Activated CD8-positive, alpha-beta T cell treated with anti-CD3 and anti-CD28 coated beads for 36 hours (primary cell): ENCODE measurements at places on chromosomes 7 and 10. TPM values are rescaled to one million over a fixed set of nuclear protein-coding genes. Genes with fewer than 3 reads are reported as not detected.

BHLHA15 gene
- not detected for total RNA-seq

COBL gene
- not detected for total RNA-seq

- no peaks in the 10 kb centered on the region for H3K4me1 ChIP-seq
- no peaks in the 10 kb centered on the region for H3K36me3 ChIP-seq
- no peak overlapping the region for H3K27ac ChIP-seq
- no peaks in the 10 kb centered on the region for H3K27me3 ChIP-seq
Measured at GRCh38 chr10:19785366-19785765, 30.9 kb upstream of the PLXDC2 start.

- H3K4me3 ChIP-seq: no peak overlapping the region
- no peak overlapping the region for H3K27ac ChIP-seq
- no peaks in the 10 kb centered on the region for H3K27me3 ChIP-seq
- no peak for DNase-seq
- H3K36me3 ChIP-seq: no peaks in the 10 kb centered on the region
- no peaks in the 10 kb centered on the region for H3K4me1 ChIP-seq
Measured at GRCh38 chr10:45151467-45152214, 150.9 kb downstream of the ZNF22 start.

NPY4R gene
- total RNA-seq: not detected

DNA sequence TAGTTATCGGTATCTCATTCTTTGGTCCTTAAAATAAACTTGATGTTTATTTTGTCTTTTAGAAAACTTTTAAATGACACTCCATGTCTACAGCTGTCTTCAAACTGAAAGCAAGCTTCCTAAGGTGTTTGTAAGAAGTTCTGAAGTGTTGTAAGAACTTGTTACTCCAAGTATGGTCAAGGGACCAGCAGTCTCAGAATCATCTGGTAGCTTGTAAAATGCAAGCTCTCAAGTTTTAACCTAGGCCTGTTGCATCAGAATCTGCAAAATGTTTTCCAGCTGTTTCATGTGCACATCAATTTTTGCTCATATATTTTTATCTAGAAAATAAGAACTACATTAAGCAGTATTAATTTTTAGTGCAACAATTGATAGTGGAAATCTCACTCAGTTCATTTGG, 104.1 kb downstream of the THSD7A start:
- DNase-seq: no peak
- H3K4me3 ChIP-seq: no peak overlapping the region
- no peak overlapping the region for H3K27ac ChIP-seq
- H3K36me3 ChIP-seq: no peaks in the 10 kb centered on the region

DNA sequence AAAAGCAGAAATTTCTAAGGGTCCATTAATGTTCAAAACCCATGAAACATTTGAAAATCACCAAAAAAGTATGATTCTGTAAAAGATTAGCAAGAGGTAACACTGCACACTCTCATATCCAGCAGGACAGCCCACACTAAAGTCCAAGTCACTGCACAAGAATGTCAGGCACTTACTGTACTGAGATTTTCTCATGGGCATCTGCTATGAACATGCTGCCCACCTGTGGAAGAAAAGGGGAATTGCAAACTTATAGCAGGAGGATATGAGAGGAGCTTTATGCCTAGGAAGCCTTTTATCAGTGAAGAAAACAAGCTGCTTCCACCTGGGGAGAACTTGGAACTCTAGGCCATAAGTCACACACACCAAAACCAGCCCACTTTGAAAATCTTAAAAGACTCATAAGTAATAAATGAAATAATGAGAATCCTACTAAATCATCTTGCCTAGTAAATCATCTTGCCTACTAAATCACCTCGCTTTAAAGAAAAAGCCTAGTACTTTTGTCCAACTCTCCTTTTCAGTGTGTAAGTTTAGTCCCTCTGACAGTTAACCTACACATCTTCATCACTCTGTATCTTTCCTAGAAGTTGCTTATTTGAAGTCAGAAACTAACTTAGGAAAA, 46.1 kb downstream of the ARMH3 start:
- peak; percentile 44 for DNase-seq
- H3K27me3 ChIP-seq: no peaks in the 10 kb centered on the region
- H3K4me1 ChIP-seq: no peaks in the 10 kb centered on the region
- no peak overlapping the region for H3K27ac ChIP-seq
- H3K4me3 ChIP-seq: no peak overlapping the region

- no peak for DNase-seq
- H3K27me3 ChIP-seq: peaks cover 2% of the 10 kb centered on the region
- no peaks in the 10 kb centered on the region for H3K36me3 ChIP-seq
- no peak overlapping the region for H3K27ac ChIP-seq
Measured at GRCh38 chr7:90626013-90626412, 29.9 kb downstream of the CDK14 start.

DNA sequence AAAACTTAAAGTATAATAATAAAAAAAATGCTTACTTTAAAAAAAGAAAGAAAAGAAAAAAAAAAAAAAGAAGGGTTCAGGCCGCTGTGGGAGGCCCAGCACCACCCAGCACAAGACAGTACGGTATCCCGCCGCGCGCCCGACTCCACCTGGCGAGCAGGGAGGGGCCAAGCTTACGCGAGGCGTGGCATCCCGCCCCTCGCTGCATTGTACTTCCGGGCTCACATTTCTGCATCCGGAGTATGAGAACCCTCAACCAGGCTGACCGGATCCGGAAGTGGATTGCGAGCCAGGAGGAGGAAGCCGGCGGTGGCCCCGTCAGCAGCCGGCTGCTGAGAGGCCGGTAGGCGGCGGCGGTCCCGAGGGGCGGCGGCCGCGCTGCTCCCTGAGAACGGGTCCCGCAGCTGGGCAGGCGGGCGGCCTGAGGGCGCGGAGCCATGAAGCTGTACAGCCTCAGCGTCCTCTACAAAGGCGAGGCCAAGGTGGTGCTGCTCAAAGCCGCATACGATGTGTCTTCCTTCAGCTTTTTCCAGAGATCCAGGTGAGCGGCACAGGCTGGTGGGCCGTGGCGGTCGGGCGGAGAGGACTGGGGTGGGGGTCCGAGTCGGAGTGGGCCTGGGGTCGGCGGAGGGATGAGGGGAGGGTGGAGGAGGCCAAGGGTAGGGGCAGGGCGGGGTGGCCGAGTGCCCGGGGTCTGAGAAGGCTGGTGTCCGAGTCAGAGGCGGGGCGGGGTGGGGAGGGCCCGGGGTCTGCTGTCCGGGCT, at the start of gene YKT6:
TSS of gene YKT6 (plus strand) at position 280 of the 763 bp plus-strand sequence. CDS start at position 438, 158 bp downstream.
- peak within 1 kb of the TSS; percentile 68 for H3K27ac ChIP-seq
- peaks cover 45% of the 10 kb centered on the region for H3K4me1 ChIP-seq
- H3K27me3 ChIP-seq: no peaks in the 10 kb centered on the region
- peak within 1 kb of the TSS; percentile 85 for H3K4me3 ChIP-seq
- peaks cover 5% of the 10 kb centered on the region for H3K36me3 ChIP-seq

RTKN2 gene
- total RNA-seq: 1.1 TPM

LRRD1 gene
- total RNA-seq: not detected

DNA sequence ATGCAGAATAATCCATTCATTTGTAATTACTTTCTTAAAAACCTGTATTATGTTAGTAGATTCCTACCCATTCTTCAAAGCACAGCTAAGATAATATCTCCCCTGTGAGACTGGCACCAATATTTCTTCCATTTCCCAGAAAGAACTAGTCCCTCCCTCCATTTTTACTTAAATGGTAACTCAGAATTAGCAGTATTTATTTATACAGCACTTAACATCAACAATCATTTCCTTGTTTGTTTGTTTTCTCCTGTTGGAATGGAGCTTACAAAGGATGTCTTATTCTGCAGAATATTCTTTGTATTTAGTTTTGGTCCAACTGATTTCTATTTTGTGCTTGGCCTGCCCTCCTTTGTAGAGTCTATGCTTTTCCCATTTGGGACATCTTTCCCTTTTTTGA, 32.1 kb upstream of the PTPN12 start:
- no peak overlapping the region for H3K4me3 ChIP-seq
- no peak overlapping the region for H3K27ac ChIP-seq
- H3K27me3 ChIP-seq: no peaks in the 10 kb centered on the region

FAM25G gene
- not detected for total RNA-seq

GRCh38 chr10:132750936-132751335, 35.0 kb downstream of the NKX6-2 start:
- no peaks in the 10 kb centered on the region for H3K4me1 ChIP-seq
- no peak overlapping the region for H3K27ac ChIP-seq
- H3K4me3 ChIP-seq: no peak overlapping the region
- peaks cover 19% of the 10 kb centered on the region for H3K36me3 ChIP-seq
- no peaks in the 10 kb centered on the region for H3K27me3 ChIP-seq
- DNase-seq: no peak

DNA sequence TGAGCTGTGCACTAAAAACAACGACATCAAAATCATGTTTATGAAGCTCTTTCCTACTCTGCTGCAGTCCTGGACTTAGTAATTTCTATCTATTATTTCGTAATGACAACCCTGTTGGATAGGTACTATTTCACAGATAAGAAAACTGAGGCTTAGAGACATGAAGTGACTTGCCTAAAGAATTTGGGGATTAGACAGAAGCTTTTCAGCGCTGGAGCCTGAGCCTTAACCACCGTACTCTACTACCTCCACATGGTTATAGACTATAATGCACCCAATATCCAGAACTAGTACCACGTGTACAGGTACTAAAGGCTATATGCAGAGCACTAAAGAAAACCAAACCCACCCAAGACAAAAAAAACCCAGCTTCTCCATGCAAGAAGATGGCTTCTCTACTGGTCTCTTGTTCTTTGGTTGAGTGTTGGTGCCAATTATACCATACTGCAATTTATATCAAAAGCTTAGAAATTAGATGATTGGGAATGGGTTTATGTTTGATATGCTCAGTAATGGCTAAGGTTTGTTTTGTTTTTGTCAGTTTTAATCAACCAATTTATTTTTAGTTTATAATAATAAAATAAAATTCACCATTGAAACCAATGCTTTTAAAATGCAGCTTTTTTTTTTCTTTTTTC, 6.5 kb upstream of the SNX10 start:
- no peaks in the 10 kb centered on the region for H3K36me3 ChIP-seq
- DNase-seq: peak; percentile 22
- H3K4me1 ChIP-seq: peaks cover 10% of the 10 kb centered on the region

UBTD1 gene
- total RNA-seq: 1.6 TPM

GRCh38 chr7:128323459-128324367, 20.0 kb downstream of the RBM28 start:
- peaks cover 56% of the 10 kb centered on the region for H3K36me3 ChIP-seq
- H3K4me1 ChIP-seq: peaks cover 31% of the 10 kb centered on the region
- H3K27me3 ChIP-seq: no peaks in the 10 kb centered on the region
- DNase-seq: no peak
- no peak overlapping the region for H3K4me3 ChIP-seq

- no peak for DNase-seq
- H3K27ac ChIP-seq: no peak overlapping the region
- peaks cover 4% of the 10 kb centered on the region for H3K36me3 ChIP-seq
- H3K4me1 ChIP-seq: peaks cover 30% of the 10 kb centered on the region
- H3K4me3 ChIP-seq: no peak overlapping the region
Measured at GRCh38 chr10:88169037-88169319, 305.6 kb downstream of the PTEN start.

- H3K27me3 ChIP-seq: no peaks in the 10 kb centered on the region
- H3K27ac ChIP-seq: no peak overlapping the region
- DNase-seq: no peak
- no peaks in the 10 kb centered on the region for H3K4me1 ChIP-seq
- H3K4me3 ChIP-seq: no peak overlapping the region
Measured at GRCh38 chr7:45590679-45591057, 16.5 kb downstream of the ADCY1 start.

- no peak overlapping the region for H3K27ac ChIP-seq
- H3K27me3 ChIP-seq: peaks cover 3% of the 10 kb centered on the region
- H3K36me3 ChIP-seq: no peaks in the 10 kb centered on the region
- no peaks in the 10 kb centered on the region for H3K4me1 ChIP-seq
Measured at GRCh38 chr10:43734716-43735115, 86.0 kb upstream of the ZNF32 start.

DNA sequence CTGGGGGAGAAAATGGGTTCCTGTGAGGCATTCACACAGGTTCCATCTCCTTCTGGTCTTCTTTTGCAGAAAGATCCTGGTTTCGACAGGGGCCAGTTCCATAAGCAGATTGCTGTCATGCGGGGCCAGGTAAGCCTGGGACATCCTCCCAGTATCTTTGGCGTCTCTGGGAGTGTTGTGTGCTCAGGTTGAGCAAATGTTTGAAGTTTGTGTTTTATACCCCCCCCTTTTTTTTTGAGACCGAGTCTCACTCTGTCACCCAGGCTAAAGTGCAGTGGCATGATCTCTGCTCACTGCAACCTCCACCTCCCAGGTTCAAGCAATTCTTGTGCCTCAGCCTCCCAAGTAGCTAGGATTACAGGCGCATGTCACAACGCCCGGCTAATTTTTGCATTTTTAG, 20.0 kb downstream of the AVPI1 start:
- DNase-seq: no peak
- no peaks in the 10 kb centered on the region for H3K4me1 ChIP-seq
- H3K36me3 ChIP-seq: peaks cover 13% of the 10 kb centered on the region
- no peak overlapping the region for H3K4me3 ChIP-seq
- H3K27ac ChIP-seq: no peak overlapping the region

DNA sequence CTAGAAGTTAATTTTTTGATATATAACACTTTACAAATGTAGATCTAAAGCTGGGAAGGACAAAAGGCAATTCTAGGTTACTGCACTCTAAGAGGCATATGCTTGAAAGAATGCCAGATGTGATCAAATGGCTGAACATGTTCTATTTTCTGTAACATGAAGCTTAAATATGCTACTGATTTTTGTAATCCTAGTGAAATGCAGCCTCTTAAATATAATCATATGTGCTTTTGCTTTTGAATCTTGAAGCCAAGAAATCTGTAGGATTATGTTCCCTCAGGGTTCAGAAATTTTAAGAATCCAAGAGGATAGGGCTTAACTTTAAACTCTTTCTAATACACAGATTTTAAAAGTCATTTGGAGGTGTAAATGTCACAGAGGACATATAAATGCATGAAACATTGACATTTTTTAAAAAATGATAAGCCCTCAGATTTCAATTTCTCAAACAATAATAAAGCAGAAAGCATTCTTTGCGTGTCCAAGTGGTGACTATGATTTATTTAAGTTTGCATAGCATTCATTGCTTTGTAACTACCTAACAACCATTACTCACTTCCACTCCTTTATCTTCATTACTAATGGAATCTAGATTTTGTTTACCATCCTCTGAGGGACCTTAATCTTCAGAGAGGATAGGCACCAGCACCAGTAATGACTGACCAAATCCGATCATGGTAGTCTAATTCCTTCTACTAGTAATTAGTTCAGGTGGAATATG, 170.4 kb downstream of the MAGI2 start:
- H3K27ac ChIP-seq: no peak overlapping the region
- no peaks in the 10 kb centered on the region for H3K4me1 ChIP-seq
- H3K36me3 ChIP-seq: no peaks in the 10 kb centered on the region
- DNase-seq: no peak
- H3K4me3 ChIP-seq: no peak overlapping the region

- no peaks in the 10 kb centered on the region for H3K36me3 ChIP-seq
- peak; percentile 57 for DNase-seq
- peaks cover 11% of the 10 kb centered on the region for H3K27me3 ChIP-seq
- H3K4me3 ChIP-seq: no peak overlapping the region
Measured at GRCh38 chr7:104231054-104232046, 23.5 kb upstream of the ORC5 start.
